T-helper 17 cell (primary cell): ENCODE measurements at places on chromosomes 2 and 18. TPM values are rescaled to one million over a fixed set of nuclear protein-coding genes. Genes with fewer than 3 reads are reported as not detected.

- no peak for DNase-seq
These were observed 99.6 kb upstream of the RIOK3 start for GRCh38 chr18:23353459-23353858.

DNA sequence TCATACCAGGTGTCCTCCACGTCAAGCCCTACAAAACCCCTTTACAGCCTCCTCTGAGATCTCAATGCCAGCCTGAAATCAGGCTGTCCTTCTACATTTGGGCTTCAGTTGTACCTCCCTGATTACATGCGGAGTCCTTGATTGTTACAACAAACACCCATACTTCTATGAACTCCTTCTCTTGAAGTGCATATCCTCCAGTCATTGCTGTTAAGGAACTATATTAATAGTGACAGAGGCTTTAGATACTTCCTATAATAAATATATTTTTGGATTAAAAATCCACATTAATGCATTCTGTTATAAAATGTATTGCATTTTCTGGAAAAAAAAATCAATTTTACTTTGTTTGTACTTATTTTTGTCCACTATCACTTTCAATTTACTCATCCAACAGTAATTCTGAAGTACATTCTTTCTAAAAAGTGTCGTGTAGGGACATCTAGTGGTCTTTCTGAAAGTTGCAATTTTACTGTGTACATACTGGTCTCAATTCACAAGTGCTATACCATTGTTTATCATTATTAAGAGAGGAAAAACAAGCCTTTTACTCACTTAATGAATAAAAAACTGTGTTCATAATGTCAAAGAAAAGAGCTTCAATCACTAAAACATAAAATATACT, 316.4 kb downstream of the DSEL start:
- no peak for DNase-seq

DNA sequence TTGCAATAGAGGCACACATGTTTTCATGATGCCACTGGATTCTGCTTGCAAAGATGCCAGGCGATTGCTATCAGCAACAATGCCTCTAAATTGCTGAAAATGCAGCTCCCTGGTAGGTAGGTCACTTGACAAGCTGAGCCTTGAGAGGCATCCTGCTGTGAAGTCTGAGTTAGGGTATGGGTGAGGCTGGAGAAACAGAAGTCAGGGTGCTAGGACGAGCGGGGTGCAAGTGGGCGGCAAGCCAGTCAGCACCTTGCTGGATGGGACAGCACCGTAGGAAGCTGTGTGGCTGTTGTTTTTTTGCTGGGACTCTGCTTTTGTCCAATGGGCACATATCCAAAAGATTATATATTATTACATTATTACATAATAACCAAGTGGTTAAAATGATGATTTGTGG, 10.5 kb upstream of the CLIP4 start:
- no peak for DNase-seq

Gene GYPC
- 73.7 TPM for total RNA-seq

GRCh38 chr2:178317811-178318210, 123.5 kb downstream of the OSBPL6 start:
- no peak for DNase-seq

- no peak for DNase-seq
These were observed 20.8 kb upstream of the AGXT start for GRCh38 chr2:240847817-240848216.

Gene GPR39
- 0.10 TPM for total RNA-seq

DNA sequence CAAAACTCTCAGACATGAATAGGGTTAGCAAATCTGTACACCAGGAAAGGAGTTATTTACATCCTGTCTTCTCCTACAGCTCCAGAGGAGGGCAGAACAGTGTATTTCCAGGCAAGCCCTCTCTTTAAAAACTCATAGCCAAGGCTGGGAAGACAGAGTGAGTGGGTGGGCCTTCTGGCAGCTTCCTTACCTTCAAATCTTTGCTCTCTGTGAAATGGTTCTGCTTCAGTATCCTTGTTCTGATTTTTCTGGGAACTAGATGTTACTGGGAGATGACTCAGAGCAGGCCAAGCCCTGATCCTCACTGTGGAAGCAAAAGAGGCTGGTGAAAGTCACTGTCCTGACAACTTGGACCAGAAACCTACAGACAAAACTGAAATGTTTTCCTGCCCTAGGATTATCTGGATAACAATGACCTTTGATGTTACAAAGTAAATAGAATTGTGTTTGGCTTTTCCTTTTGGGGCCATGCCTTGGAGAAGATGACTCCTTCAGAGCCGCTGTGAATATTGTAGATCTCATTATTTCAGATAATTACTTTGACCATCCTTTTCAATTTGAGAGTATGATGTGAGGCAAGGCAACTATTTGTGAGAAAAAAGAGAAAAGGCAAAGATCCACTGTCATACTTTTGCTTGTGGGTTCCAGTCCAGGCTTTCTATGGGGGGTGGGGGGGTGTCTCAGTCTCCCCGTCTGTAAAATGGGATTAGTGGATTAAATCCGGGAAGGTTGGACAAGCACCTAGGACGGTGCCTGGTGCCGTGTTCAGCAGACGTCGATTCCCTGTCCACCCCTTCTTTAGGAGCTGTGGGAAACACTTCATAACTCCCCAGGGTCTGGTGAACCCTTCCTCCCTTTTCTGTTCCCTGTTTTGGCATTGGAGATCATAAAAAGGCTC, 644 bp upstream of the QPCT start:
- no peak for DNase-seq

DNA sequence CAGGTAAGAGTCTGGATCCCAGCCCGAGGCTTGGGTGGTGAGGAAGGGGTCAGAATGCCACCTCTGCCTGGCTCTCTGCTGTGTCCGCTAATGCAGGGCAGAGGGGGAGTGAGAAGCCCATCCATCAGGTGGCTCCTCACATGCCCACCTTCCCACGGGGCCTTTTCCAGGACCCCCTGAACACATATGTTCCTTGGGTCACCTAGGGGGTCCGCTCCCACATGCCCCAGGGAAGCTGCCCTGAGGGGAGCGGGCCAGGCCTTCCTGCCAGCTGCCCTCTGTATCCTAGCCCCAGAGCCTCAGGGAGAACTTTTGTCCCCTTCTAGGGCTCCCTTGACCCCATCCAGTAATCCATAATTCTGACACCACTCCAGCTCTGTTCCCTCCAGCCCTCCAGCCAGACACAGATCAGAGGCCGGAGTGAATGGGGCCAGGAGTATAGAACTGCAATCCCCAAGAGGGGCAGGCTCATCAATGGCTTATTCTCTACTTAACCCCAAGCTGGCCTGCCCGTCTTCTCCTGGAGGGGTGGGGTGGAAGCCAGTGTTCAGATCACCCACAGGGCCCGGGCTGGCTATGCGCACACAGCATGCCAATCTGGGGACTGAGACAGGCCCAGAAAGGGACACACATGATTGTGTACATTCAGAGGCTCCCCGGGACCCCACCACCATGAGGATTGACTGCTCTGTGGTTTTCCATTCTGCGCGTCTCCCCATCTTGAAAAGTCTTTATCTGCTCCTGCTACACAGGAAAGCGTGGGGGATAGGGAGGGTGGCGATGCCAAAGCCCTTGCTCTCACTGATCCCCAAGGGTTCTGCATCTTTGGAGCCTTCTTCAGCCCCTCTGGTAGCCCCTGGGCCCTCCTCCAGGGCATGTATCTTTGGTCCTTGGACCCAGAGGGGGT, 1.1 kb downstream of the EMILIN1 start:
- DNase-seq, result no peak
